Central memory CD8-positive, alpha-beta T cell (primary cell): ENCODE measurements at places on chromosomes 7 and 10.

GRCh38 chr10:35743851-35744250 lies 101.8 kb upstream of the FZD8 start:
- peaks cover 1% of the 10 kb centered on the region for H3K36me3 ChIP-seq
- no peak overlapping the region for H3K4me3 ChIP-seq
- no peak for DNase-seq
- H3K27ac ChIP-seq: no peak overlapping the region
- peaks cover 6% of the 10 kb centered on the region for H3K27me3 ChIP-seq

DNA sequence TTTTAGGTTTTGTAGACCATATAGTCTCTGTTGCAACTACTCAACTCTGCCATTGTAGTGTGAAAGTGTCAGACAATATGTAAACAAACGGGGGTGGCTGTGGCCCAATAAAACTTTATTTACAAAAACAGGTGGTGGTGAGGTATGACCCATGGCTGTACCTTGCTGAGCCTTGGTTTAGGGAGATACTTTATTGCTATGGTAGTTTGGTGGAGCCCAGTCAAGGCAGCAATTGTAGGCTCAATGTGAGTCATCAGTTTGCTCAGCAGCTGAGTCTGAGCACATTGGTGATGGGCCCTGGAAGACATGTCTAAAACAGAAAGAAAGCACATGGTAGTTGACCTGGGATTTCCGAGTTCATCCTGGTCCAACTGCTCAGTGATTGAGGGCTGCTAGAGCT lies 242.5 kb downstream of the REEP3 start:
- no peaks in the 10 kb centered on the region for H3K4me1 ChIP-seq
- DNase-seq: no peak
- H3K36me3 ChIP-seq: no peaks in the 10 kb centered on the region
- no peak overlapping the region for H3K4me3 ChIP-seq
- no peak overlapping the region for H3K27ac ChIP-seq

DNA sequence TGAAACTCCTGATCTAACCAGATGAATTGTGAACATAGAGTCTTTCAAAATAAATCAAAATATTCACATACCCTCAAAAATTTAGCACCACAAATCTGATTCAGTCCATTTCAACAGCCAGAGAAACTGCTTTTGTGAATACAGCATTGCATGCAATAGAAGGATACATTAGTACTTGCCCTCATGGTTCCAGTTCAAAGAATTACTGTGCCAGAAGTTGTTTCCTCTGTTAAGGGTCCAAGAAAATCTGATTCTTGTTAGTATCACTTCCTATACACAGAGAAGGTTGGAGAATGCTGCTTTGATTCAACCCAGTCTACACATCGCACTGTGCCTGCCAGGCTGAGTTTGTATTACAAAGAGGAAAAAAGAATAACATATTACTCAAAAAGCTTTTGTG lies 115.6 kb downstream of the TFEC start:
- H3K36me3 ChIP-seq: no peaks in the 10 kb centered on the region
- DNase-seq: no peak
- no peaks in the 10 kb centered on the region for H3K4me1 ChIP-seq

- no peak overlapping the region for H3K4me3 ChIP-seq
Observed at GRCh38 chr7:27693794-27694193, 31.1 kb upstream of the HIBADH start.

DNA sequence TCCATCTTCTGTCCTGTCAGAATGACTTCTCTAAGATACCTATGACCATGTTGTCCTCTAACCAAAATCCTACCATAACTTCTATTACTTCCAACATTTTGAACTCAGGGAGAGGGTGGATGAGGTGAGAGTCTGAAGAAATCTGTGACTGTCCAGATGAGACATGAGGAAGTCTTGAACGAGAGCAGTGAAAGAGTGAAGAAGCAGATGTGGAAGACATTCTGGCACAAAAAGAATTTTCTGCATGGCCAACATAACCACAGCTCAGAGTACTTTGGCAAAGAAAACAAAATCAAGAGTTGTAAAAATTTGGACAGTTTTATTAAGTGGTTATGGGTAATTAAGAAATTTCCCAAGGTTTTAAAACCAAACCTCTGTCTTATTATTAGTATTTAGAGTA lies 141.6 kb downstream of the CPEB3 start:
- H3K36me3 ChIP-seq: peaks cover 2% of the 10 kb centered on the region
- H3K4me1 ChIP-seq: no peaks in the 10 kb centered on the region
- no peak for DNase-seq

GRCh38 chr10:28926932-28927331 lies 249.6 kb downstream of the BAMBI start:
- H3K27me3 ChIP-seq: peaks cover 18% of the 10 kb centered on the region
- H3K36me3 ChIP-seq: no peaks in the 10 kb centered on the region
- no peak overlapping the region for H3K4me3 ChIP-seq
- H3K4me1 ChIP-seq: no peaks in the 10 kb centered on the region

DNA sequence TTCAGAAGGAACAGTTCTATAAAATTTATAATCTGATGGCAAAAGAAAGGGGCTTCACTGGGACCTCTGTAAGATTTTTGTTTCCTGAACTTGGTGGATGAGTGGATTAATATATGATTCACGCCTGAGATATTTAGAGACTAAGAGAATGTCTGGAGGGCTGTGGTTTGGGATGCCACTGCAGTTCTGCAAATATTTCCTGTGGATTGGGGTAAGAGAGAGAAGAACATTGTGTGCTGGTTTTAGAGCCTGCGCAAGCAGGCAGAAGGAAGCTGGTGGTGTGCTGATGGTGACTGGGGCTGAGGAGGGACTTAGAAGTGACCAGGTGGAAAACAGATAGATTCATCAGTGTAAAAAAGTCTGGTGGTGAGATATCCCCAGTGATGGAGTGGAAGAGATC lies 87.0 kb downstream of the SUGCT start:
- H3K4me1 ChIP-seq: no peaks in the 10 kb centered on the region
- H3K27ac ChIP-seq: no peak overlapping the region
- H3K4me3 ChIP-seq: no peak overlapping the region

DNA sequence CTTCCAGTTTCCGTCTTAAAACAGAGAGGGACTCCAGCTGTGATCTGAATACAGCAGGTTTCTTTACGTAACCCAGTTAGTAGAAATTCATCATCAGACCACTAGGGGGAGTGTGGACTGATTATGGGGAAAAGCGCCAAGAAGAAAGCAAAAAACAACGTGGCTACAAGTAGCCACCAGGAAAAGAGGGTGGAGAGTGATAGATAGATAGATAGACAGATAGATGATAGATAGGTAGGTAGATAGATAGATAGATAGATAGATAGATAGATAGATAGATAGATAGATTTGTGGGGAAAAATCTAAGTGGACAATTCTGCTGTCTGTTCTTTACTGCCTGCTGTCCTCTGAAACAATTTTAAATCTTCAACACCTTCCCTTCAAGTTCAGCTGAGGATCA lies 12.7 kb upstream of the AKR1B10 start:
- no peak overlapping the region for H3K4me3 ChIP-seq
- H3K27me3 ChIP-seq: peaks cover 28% of the 10 kb centered on the region
- no peak for DNase-seq
- peaks cover 6% of the 10 kb centered on the region for H3K4me1 ChIP-seq

GRCh38 chr10:97721871-97722780 lies 8.6 kb downstream of the MARVELD1 start:
- H3K27me3 ChIP-seq: peaks cover 21% of the 10 kb centered on the region
- H3K4me1 ChIP-seq: no peaks in the 10 kb centered on the region
- no peak for DNase-seq
- H3K36me3 ChIP-seq: no peaks in the 10 kb centered on the region
- no peak overlapping the region for H3K27ac ChIP-seq

- no peak for DNase-seq
- no peak overlapping the region for H3K4me3 ChIP-seq
- H3K27ac ChIP-seq: no peak overlapping the region
- no peaks in the 10 kb centered on the region for H3K36me3 ChIP-seq
Observed at GRCh38 chr7:141291541-141291940, 217.7 kb downstream of the TMEM178B start.

- H3K4me1 ChIP-seq: no peaks in the 10 kb centered on the region
- H3K4me3 ChIP-seq: no peak overlapping the region
- DNase-seq: no peak
Observed at GRCh38 chr10:103612462-103613365, 119.2 kb downstream of the NEURL1 start.

- peaks cover 12% of the 10 kb centered on the region for H3K36me3 ChIP-seq
- no peak overlapping the region for H3K4me3 ChIP-seq
- no peak for DNase-seq
- H3K4me1 ChIP-seq: peaks cover 12% of the 10 kb centered on the region
Observed at GRCh38 chr7:99456288-99456687, 9.7 kb downstream of the ATP5MF start.

DNA sequence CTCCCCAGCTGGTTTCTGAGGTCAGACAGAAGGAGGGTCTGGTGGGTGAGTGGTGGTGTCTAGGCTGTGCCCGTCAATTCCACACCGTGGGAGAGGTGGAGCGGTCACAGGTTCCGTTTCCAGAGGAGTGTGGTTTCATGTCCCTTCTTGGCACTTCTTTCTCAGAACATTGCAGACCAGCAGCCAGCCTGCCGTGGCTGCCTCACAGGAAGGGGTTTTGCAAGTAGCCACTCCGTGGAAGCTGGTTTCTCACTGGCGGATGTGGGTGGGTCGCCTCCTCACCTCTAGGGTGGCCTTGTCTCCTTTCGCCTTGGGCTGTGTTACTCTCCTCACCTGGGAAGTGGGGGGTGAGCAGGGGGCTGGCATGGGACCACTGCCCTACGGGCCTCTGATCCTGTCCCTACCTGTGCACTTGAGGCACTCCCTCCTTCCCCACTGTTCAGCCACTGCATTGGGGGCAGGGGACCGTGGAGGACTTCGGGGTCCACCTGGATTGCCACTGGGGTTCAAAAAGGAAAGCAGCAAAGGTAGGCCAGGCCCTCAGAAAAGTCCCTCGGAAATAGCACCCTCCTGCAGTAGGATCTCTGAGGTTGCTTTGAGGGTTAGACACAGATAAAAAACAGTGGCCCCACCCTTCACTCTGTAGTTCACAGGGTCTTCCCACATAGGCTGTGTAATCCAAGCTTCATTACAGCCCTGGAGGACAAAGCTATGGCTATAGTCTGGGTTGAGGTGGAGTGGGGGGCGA lies 33.9 kb downstream of the TSPAN14 start:
- peaks cover 41% of the 10 kb centered on the region for H3K36me3 ChIP-seq
- H3K27ac ChIP-seq: peak overlapping the region; percentile 93
- peak; percentile 57 for DNase-seq

GRCh38 chr7:134777908-134778580 lies 1.4 kb upstream of the CALD1 start:
- no peaks in the 10 kb centered on the region for H3K4me1 ChIP-seq
- H3K27me3 ChIP-seq: peaks cover 64% of the 10 kb centered on the region
- H3K4me3 ChIP-seq: no peak overlapping the region
- DNase-seq: no peak
- no peaks in the 10 kb centered on the region for H3K36me3 ChIP-seq
- H3K27ac ChIP-seq: no peak overlapping the region

- no peak overlapping the region for H3K4me3 ChIP-seq
Observed at GRCh38 chr10:1369197-1369596, 313.0 kb downstream of the WDR37 start.

DNA sequence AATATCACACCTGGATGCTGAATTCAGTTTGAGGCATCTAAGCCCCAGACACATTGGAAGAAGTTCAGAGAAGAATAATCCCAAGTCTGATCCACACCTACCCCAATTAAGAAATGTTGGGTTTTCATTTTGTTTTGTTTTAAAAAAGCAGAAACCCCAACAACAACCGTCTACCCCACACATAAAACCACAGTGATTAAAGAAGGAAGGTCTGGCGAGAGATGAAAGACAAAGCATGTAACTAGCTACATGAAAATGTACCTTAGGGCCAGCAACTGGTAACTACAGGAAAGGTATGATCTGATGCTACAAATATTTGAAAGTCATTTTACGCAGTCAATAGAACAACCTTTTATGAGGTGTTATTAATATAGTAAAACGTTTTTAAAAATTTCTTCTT lies 1112.3 kb downstream of the GATA3 start:
- peaks cover 2% of the 10 kb centered on the region for H3K36me3 ChIP-seq
- no peak overlapping the region for H3K27ac ChIP-seq
- H3K4me1 ChIP-seq: no peaks in the 10 kb centered on the region
- peaks cover 42% of the 10 kb centered on the region for H3K27me3 ChIP-seq
- H3K4me3 ChIP-seq: no peak overlapping the region

DNA sequence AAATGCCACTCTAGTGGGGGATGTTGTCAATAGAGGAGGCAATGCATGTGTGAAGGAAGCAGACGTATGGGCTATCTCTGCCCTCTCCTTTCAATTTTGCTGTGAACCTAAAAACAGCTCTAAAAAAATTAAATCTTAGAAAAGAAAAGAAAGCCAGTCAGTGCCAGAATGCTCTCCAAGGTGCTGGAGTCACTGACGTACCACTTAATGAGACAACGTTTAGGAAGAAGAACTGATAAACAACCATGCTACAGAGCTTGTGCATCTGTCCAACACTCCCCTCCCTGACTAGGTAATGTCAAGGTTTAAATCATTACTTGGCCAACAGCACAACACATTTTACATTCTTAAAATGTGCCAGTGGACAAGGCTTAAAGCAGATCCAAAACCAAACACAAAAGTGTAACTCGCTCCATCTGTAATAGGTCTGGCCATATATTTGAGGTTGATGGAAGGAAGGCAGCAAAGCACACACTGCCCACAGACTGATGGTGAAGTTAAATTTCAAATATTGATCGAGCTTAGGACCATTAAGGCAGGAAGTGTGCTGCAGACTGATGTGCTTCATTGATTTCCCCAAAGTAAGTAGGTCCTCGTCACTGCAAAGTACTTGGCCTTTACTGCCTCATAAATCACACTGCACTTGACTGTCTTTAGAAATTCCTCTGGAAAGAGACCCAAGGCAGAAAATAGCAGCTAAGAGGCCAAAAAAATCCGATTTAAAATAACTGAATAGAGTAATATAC lies 15.5 kb downstream of the ARMH3 start:
- H3K4me1 ChIP-seq: peaks cover 19% of the 10 kb centered on the region
- peaks cover 15% of the 10 kb centered on the region for H3K36me3 ChIP-seq

GRCh38 chr7:107196834-107197610 lies 28.2 kb downstream of the HBP1 start:
- no peak overlapping the region for H3K27ac ChIP-seq
- no peak overlapping the region for H3K4me3 ChIP-seq
- H3K4me1 ChIP-seq: peaks cover 11% of the 10 kb centered on the region
- DNase-seq: no peak

GRCh38 chr10:11901833-11902475 lies 78.8 kb downstream of the PROSER2 start:
- DNase-seq: no peak
- peaks cover 19% of the 10 kb centered on the region for H3K27me3 ChIP-seq
- H3K4me1 ChIP-seq: peaks cover 4% of the 10 kb centered on the region
- no peak overlapping the region for H3K4me3 ChIP-seq
- no peaks in the 10 kb centered on the region for H3K36me3 ChIP-seq

DNA sequence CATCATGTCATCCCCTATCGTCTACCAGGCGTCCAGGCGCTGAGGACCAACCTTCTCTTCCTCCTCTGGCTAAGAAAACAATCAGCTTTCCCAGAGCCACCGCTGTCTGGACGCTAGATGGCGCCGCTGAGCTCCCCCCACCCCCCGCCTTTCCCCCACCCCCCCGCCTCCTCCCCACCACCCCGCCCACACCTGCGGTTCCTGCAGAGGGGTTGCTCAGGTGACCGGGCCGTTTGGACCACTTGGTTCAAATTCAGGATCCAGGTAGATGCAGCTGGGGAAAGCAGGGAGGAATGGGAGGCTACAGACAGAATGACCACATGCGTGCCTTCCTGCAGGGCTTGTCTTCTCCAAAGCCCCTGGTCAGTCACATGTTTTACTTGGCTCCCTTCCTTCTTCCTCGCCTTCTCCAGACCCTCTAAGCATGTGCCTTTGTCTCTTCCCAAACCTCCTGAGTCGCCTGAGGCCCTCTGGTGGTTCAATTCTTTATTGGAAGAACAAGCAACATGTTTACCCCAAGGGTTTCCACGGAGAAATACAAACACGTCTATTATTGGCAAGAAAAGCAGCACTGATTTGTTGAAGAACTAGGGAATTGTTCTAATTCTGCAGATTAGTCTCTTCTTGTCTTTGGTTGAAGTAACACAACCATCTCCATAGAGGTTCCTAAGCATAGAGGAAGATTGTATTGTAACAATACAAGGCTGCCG lies 24.7 kb downstream of the AOC1 start:
- H3K36me3 ChIP-seq: peaks cover 2% of the 10 kb centered on the region
- H3K27me3 ChIP-seq: no peaks in the 10 kb centered on the region
